ENCODE measurements at places on chromosomes 5 and 9. TPM values are rescaled to one million over a fixed set of nuclear protein-coding genes. Genes with fewer than 3 reads are reported as not detected.

Gene ENC1
- 14.5 TPM for total RNA-seq

Gene FSTL4
- total RNA-seq = 4.0 TPM

Gene ADGRV1
- total RNA-seq = 0.75 TPM

Gene PCDHB3
- 0.02 TPM for total RNA-seq

Gene GDNF
- total RNA-seq = 0.06 TPM

Gene DPM2
- 50.2 TPM for total RNA-seq
